ENCODE measurements at places on chromosomes 3 and 15.

GRCh38 chr3:45453839-45454238 is 65.5 kb downstream of the LARS2 start:
- no peak for DNase-seq

DNA sequence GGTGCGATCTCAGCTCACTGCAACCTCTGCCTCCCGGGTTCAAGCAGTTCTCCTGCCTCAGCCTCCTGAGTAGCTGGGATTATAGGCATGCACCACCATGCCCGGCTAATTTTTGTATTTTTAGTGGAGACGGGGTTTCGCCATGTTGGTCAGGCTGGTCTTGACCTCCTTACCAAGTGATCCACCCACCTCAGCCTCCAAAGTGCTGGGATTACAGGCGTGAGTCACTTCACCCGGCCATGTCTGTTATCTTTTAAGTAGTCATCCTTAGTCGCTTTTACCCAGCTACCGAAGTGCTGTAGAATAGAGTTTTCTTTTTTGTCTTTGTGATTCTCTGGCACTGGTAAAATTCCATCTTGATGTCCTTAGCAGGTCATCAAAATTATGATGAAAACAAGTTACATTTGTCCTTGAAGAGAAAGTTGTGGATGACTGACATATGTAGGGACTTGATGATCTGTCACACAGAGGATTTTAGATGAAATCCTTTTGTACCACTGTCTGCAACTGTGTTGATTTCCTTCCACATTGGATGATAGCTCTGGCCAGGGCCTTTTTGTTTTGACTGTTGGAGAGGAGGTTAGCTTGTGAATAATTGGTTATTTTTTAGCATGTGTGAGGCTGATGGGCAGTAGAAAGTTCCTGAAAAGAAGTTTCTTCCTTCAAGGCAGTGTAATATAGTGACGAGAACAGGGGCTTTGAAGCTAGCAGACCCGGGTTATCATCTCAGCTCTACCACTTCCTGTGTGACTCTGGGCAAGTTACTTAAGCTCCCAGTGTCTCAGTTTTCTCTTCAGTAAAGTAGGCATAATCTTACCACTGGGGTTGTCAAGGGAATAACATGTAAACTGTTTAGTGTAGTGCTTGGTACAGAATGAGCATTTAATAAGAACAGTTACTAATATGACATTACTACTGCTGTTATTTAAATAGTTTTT is 18.8 kb downstream of the ATG7 start:
- no peak for DNase-seq

- DNase-seq: peak; percentile 74
These were observed 33.9 kb downstream of the MYO5C start for GRCh38 chr15:52261498-52262242.

GRCh38 chr15:78440375-78441373 is 2.7 kb downstream of the IREB2 start:
- DNase-seq: no peak

- no peak for DNase-seq
These were observed 65.3 kb downstream of the MOBP start for GRCh38 chr3:39532777-39533176.

DNA sequence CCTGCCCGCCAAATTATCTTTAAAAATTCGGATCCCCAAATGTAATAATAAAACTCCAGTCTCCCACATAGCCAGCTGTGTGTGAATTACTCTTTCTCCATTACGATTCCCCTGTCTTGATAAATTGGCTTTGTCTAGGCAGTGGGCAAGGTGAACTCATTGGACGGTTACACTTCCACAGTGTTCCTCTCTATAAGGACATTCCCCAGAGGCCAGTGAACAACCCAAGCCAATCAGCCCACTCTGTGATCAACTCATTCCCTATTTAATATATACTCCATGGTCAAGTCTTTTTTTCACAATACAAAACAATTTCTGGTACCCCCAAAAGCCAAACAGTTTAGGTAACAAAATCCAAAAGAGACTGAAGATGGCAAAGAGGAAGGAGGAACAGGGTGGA is 90.5 kb upstream of the DAZL start:
- no peak for DNase-seq

DNA sequence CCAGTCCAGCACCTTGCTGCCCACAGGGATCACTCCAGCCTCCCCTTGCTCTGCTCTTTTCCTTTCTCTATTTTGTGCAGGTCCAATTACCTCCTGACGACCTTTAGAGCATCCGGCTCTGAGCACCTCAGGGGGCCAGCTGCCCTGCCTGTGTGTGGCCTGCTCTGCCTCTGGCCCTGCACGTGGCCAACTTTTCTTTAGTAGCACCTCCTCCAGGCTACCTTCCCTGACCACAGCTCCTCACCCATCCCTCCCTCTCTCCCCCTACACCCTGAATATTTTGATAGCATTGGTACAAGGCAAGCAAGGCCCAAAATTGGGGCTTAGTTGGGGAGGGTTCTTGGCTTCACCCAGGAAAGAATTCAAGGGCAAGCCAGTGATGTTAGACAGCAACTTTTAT is 66.9 kb upstream of the PRR20G start:
- DNase-seq: no peak

DNA sequence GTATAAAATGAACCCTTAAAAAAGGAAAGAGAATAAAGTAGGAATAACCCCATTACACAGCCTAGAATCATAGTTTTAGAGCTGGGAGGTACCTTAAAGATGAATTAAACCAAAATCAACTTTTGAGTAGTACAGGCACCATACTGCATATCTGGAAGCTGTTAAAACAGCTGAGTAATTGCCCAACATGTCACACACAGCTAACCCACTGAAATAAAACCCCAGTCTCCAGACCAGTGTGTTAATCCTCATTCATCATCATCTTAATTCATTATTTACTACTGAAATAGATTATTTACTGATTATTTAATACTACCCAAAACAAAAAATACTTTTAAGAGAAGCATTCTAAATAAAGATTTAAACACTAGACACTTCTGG is 52.8 kb downstream of the GPR160 start:
- no peak for DNase-seq

GRCh38 chr3:168036619-168037018 is 59.1 kb downstream of the GOLIM4 start:
- DNase-seq: no peak

DNA sequence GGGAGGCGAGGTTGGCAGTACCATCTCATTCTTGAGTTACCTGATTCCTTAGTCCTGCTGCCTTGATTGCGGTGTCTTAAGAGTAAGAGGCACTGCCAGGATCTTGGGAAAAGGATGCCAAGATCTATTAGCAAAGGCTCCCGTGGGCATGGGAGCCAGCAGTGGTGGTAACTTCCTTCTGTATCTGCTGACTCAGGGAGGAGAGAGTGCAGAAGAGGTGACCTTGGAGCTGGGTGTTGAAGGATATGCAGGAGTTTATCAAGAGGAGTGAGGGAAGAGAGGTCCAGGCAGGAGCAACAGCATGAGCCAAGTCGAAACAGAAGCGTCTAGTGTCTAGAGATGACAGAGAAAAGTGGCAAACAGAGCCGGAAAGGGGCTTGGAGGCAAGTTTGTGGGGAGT is 4.5 kb downstream of the MESP2 start:
- DNase-seq: no peak

DNA sequence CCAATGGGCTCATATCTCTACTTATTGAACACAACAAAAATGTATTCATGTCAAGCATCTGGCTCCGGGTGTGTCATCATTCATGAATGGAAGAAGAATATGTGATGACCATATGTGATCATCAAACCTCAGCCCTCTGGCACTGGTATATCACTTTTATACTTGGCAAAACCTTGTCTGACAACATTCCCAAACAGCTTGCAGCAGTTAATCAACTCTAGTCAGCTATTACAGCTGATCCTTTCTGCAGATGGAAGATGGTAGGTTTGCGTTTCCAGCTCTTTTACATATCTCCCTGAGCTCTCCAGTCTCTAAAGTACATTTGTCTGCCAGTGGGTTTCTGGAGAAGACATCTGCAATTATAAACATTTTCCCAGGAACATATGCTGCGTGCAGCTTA is 6.6 kb downstream of the PLSCR5 start:
- DNase-seq: no peak

- no peak for DNase-seq
These were observed 186.2 kb upstream of the STT3B start for GRCh38 chr3:31346542-31346979.

GRCh38 chr3:23439080-23439479 is 236.0 kb downstream of the UBE2E2 start:
- DNase-seq: no peak
